Central memory CD4-positive, alpha-beta T cell (primary cell): ENCODE measurements at places on chromosomes 4 and X.

DNA sequence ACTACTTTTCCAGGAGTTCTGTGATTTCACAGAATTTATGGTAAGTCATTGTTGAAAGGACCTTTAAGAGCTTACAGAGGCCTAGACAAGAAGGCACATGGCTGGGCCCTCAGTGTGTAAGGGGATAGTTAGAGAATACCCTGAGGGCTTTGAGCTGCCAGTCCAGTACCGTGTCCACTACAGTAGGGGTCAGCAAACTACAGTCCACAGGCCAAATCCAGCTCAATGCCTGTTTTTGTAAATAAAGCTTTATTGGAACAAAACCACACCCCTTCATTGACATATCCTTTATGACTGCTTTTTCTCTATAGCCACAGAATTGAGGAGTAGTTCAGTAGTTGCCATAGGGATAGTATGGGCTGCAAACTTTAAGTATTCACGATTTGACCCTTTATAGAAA lies 176.2 kb downstream of the MID1 start:
- no peak for DNase-seq

DNA sequence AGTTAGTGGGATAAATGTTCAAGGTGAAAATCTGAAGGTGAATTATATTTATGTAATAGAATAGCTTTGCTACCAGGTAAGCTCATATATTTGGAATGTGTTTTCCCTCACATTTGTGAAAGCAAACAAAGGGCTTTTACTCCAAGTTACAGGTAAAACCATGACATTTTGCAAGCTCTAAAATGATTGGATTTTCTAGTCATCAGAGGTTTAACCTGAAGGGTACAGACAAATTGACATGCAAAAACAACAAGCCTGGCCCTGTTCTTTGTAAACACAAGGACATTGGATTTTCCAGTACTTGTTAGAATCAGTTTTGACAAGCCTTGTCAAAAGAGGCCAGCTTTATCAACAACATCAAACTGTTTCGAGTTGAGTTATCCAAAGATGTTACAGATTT lies 51.7 kb downstream of the ZFX start:
- DNase-seq, result no peak

DNA sequence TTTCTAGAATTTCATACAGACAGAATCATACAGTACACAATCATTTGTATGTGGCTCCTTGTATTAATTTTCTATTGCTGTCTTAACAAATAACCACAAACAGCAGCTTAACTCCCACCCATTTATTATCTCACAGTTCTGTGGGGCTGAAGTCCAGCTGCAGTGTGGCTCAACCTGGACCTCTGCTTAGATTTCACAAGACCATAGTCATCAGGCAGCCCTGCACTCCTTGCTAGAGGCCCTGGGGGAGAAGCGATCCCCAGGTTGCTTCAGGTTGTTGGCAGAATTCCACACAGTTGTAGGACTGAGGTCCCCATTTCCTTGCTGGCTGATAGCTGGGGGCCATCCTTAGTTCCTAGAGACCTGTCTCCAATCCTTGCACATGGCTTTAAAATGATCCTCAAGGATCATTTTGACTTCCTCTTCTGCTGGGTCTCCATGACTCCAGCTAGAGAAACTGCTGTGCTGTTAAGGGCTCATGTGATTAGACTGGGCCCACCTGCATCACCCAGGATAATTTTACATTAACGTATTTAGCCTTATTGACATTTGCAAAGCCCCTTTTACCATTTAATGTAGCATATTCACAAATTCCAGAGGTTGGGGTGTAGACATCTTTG lies 60.9 kb upstream of the SMAD1 start:
- DNase-seq, result no peak

- no peak for DNase-seq
Observed at GRCh38 chr4:168766604-168767316, 243.3 kb downstream of the CBR4 start.

DNA sequence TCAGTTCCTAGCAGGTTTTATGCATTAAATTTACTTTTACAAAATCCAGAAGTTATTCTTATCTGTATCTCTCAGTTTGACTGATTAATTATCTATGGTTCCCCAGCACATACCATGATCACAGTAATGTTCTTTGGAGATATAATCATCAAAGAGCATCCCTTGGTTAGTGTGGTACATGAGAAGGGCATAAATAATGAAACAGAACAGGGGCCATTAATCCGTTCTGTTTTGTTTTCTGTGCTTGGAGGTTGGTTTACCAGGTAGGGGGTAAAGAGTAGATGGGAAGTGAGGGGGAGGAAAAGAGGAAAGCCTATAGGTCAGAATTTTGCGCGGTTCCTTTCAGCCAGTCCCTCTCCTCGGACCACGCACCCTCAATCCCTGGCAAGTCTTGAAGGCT lies 718.7 kb upstream of the TENM3 start:
- DNase-seq, result no peak

- DNase-seq, result no peak
Observed at GRCh38 chr4:41174444-41174843, 39.9 kb downstream of the APBB2 start.

GRCh38 chr4:113884655-113885054 lies 94.8 kb downstream of the ARSJ start:
- DNase-seq, result no peak

GRCh38 chr4:151629097-151629783 lies 131.6 kb downstream of the GATB start:
- no peak for DNase-seq

DNA sequence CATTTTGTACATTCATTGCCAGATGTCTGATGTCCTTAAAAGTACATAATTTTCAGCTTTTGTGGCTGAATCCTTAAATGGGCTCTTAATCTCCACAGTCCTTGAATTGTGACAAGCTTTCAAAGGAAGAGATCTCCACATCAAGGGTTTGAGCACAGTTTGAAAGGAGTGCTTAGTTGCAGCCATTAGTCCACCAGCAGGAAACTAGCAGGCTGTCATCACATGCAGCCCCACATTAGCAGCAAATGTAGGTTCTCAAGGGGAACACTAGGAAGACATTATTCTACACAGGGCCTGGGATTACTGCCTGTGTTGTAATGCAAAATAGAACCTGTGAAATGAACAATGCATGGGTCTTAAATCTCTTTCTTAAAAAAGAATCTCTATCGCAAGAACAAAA lies 173.2 kb downstream of the CBLL2 start:
- no peak for DNase-seq

DNA sequence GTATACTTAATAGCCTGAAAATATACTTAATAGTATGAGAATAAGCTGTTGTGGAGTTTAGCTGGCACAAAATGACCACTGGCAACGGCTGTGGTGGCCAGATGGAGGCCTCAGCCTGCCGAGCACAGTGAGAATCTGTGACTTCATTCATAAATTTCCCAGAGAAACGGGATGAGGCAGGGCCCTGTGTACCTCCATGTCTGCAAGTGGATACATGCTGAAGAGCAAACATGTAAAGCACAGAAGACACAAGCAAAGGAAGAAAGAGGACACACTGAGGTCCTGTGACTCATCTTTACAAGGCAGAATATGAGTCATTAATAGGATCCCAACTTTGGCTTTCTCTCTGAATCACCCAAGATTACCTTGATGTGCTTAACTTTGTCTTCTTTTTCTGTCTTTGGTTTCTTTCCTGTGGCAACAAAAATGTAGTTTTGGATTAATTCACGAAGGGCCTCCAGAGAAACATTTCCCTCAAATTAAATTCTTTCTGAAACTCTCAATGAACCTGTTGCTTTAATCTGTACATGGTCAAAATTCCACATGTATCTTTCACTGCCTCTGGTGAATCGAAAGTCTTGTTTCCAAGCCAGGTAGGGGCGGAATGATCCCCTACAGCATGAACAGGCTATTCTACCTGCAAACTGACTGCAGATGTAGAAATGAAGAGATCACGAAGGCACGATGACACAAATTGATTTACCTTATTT lies 56.4 kb downstream of the IRF2 start:
- DNase-seq, result peak; percentile 27

GRCh38 chr4:171676555-171677215 lies 136.5 kb upstream of the GALNTL6 start:
- DNase-seq, result no peak

DNA sequence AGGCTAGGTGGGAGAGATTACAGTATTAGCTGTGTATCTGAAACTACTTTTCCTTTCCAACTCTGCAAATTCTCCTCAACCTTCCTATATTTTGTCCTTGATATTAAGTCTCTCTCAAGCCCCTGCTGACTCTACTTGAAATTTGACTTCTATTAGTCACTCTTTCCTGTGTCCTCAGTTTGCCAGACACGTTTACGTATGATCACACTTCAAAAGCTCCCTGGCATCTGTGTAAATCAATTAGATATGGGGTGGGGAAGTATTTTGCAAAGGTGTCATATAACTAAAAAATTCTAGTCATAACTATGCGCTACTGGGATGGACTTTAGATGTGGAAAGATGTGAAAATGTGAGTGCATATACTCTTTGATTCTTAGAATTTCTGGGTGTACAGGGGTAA lies 67.4 kb upstream of the ARHGAP24 start:
- no peak for DNase-seq

DNA sequence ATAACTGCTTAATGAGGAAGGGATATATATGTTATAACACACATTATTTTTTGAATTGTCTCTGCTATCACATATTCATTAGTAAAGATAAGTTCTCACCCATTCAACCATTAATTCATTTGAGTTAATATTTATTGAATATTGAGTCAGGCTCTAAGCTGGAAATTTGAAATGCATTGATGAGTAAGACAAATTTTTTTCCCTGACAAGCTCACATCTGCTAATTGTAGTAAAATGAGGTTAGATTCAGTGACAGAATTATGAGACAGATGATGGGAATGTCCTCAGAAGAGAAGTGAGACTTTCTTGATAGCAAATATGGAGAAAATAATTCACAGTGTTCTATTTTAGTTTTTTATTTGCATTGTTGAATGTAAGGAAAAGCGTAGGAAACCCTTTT lies 194.3 kb downstream of the SLC4A4 start:
- no peak for DNase-seq
